ENCODE measurements at places on chromosomes 11 and 22.
A peak's percentile ranks its signal among the peaks of the same experiment; 100 is the strongest.

- DNase-seq, result no peak
Measured at GRCh38 chr11:61098778-61099177, 3.5 kb upstream of the CD5 start.

- DNase-seq, result no peak
Measured at GRCh38 chr11:8312986-8313385, 49.3 kb upstream of the LMO1 start.

DNA sequence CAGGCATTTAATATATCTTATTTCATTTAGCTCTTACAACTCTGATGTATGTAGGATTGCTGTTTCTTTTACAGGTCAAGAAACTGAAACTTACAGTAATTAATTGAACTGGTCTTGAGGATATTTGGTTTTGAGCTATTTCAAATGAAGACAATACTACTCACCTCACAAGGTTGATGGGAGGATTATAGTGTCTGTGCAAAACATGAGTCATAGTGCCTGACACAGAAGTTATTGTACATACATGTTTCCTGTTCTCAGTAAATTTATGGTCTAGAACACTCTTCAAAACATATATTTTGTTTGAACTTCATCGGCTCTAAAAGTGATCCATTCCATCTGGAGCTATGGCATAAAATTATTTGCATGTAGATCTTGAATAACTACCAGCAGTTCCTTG is 61.9 kb downstream of the CECR2 start:
- peak; percentile 10 for DNase-seq

GRCh38 chr22:46149512-46150033 is 753 bp upstream of the PPARA start:
- peak; percentile 10 for DNase-seq

DNA sequence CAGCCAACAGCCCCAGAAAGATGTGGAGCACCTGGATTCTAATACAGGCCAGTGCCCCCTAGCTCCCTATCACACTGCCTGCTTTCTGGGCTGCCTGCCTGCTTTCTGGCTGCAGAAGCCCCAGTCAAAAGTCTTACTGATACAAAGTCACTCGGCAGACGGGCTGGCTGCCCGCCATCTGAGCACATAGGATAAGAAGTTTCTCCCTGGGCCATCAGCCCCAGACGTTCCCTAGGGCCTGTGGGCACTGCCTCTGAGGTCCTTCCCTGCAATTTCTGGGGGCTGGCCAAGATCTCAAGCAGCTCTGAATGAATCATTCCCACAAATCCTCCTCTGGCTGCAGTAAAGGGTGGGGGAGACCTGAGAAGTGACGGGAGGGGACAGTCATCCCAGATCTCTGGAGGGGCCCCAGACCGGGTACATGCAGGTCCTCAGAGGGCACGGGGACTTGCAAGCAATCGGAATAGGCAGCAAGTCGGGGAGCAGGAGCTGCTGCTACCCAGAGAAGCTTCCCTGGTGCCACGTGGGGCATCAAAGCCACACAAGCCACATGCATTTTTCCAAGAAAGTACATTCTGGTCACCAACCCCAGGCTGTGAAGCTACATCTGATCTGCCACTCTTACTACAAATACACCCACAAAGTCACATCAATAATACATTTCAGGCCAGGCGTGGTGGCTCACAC is 4.7 kb downstream of the TPST2 start:
- peak; percentile 79 for DNase-seq

GRCh38 chr11:7278314-7278917 is 26.7 kb downstream of the SYT9 start:
- peak; percentile 29 for DNase-seq

GRCh38 chr11:540583-541432 is 3.5 kb downstream of the LRRC56 start:
- no peak for DNase-seq
